ENCODE measurements at places on chromosomes 7 and 10. TPM values are rescaled to one million over a fixed set of nuclear protein-coding genes. Genes with fewer than 3 reads are reported as not detected.

The LRIT1 gene
- total RNA-seq: not detected

The TTYH3 gene
- total RNA-seq: 21.5 TPM

The SERPINE1 gene
- 36.4 TPM for total RNA-seq

The FHIP2A gene
- 37.4 TPM for total RNA-seq

DNA sequence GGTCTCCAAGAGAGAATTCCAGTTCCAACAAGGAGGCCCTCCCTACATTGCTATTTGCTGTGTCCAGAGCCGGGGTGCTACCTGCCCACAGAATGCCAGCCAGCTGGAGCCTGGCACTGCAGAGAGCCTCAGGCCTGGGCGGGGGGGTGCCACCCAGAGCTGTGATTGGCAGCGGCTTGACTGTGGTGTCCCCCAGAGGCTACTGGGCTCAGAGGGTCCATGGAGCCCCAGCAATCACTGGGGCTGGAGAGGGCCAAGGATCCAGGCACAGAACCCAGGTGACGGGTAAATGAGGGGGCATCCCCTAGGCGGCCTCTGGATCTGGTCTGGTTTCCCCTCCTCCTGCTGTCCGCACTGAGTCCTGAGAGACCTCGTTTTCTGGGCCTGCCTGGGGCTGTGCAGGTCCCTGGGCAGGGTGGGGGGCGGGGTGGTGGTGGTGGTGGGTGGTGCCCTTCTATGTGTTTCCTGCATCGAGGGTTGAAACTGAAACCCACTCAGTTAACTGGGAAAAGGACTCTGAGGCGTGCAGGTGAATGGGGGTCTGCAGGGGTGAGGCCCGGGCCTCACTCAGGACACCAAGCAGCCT lies 12.6 kb downstream of the DPYSL4 start:
- no peak for DNase-seq

GRCh38 chr7:12436896-12437535 lies 33.4 kb upstream of the VWDE start:
- DNase-seq: no peak

- DNase-seq: peak; percentile 32
These were observed 967 bp upstream of the GLI3 start for GRCh38 chr7:42237811-42238541.
